ENCODE measurements at places on chromosomes 2 and 18. TPM values are rescaled to one million over a fixed set of nuclear protein-coding genes. Genes with fewer than 3 reads are reported as not detected.

VSNL1 gene
- total RNA-seq, result 10.4 TPM

- DNase-seq, result no peak
Observed at GRCh38 chr2:38217401-38218188, 141.6 kb upstream of the CYP1B1 start.

DNA sequence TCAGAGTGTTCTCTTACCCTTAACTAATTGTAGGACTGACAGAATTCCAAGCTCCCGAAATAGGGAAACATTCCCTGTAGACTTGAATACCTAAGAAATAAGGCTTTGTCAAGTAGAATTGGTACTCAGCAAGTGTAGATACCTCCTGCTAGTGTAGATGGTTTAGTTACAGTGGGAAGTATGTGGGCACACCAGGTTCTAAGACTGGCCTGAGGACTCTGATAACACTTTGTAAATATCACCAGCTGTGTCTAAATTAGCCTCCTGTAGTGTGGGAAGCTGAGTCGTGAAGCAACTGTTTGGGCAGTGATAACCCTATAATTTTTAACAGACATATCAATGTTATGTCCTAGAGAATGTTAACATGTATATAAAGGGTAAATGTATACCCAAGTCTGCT lies 304.5 kb downstream of the SLC8A1 start:
- DNase-seq, result no peak

NT5DC4 gene
- total RNA-seq, result not detected

SUMO1 gene
- 64.6 TPM for total RNA-seq

DNA sequence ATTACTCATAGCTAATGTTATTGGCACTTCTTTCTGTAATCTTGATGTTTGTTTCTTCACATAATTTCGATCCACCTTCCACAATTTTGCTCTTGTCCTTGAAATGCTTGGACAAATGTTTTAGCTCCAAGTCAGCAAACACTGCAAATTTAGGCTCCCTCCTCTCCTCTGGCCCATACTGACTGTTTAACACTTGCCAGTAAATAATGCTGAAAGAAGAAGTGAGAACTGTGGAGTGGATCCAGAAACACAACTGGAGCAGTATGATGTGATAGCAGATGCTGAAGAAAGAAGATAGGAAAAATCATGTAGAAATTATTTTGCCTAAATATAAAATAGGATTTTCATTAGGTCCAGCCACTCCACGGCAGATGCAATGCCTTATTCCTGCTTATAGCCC lies 415.0 kb upstream of the GYPC start:
- no peak for DNase-seq

DNA sequence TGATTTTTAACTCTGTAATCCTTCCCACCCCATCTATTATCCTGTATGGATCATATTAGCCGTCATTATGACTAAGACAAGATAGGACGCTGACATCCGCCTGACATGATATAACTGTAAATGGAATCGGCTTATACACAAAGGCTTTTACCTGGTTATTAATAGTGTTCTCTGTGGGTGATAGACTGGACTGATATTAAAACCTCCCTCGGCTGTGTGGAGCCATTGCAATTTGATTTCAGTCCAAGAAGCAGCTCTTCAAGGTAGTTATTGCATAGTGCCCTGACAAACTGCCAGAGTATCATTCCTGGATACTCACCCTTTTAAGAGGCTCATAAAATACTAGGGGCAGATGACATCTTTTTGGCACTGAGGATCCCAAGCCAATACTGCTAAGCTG lies 226.1 kb upstream of the HNRNPA3 start:
- no peak for DNase-seq

DNA sequence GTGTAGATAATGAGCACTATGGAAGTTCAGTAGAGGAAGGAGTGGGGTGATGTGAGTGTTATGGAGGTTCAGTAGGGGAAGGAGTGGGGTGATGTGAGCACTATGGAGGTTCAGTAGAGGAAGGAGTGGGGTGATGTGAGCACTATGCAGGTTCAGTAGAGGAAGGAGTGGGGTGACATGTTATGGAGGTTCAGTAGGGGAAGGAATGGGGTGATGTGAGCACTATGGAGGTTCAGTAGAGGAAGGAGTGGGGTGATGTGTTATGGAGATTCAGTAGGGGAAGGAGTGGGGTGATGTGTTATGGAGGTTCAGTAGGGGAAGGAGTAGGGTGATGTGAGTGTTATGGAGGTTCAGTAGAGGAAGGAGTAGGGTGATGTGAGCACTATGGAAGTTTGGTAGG lies 116.3 kb upstream of the SMAD7 start:
- no peak for DNase-seq

- no peak for DNase-seq
Observed at GRCh38 chr2:168583064-168583709, 127.1 kb downstream of the CERS6 start.

DNA sequence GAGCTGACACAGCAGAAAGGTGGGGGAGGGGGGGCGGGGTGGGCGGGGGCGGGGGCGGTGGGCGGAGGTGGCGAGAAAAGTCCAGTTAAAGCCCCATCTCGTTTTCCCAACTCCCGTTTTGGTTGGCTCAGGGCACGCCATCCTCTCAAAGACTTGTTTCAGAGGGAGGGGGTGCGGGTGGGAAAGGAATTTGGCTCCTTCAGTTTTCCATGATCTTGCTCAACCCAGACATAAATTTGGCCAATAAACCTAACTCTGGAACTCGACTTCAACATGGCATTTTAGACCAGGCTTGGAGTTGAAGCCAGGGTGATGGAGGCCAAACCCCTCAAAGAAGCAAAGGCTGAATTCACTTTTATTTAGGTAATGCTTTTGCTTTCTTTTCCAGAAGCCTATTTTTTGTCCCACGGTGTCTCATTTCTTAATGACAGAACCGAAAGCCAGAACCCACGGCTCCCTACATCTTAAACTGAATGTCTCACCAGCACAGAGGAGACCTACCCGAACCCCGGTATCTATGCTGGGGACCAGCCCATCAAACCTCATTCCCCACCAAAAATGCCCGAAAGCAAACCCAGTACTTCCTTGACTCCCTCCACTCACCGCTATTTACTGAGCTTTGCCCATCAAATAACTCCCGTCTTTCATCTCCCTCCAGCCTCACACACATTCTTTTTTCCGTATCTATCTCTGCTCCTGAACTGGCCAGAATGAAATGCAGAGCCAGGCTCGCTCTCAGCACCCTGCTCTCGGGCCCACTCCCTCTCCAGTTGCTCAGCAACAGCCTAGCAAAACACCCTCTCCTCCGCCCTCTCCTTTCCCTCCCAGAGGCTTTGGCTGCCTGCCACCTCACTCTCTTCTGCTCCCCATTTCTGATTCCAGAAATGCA lies 4.3 kb downstream of the IGFBP5 start:
- DNase-seq, result peak; percentile 90

DNA sequence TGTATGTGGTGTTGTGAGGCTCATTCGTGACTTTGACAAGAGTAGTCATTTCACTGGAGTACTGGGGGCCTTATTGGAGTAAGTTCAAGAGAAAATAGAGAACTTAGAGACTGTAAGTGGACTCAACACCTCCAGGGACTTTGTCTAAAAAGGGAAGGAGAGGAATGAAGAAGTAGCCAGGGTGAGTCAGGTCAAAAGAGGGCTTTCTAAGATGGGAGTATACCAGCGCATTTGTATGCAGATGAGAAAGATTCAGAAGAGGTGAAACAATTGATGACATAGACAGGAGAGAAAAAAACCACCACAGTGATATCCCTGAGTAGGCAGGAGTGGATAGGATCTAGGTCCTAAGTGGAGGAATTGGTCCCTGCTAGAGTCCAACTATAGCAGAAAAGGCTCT lies 246.8 kb downstream of the IKZF2 start:
- DNase-seq, result no peak

CXCR4 gene
- 2.0 TPM for total RNA-seq

- DNase-seq, result no peak
Observed at GRCh38 chr2:134420259-134420658, 166.4 kb downstream of the MGAT5 start.

DNAJB2 gene
- 83.3 TPM for total RNA-seq

GRCh38 chr2:180535289-180535688 lies 445.1 kb upstream of the UBE2E3 start:
- no peak for DNase-seq

- no peak for DNase-seq
Observed at GRCh38 chr2:128986867-128987268, 668.2 kb upstream of the HS6ST1 start.

LIPG gene
- total RNA-seq, result 0.19 TPM

DNA sequence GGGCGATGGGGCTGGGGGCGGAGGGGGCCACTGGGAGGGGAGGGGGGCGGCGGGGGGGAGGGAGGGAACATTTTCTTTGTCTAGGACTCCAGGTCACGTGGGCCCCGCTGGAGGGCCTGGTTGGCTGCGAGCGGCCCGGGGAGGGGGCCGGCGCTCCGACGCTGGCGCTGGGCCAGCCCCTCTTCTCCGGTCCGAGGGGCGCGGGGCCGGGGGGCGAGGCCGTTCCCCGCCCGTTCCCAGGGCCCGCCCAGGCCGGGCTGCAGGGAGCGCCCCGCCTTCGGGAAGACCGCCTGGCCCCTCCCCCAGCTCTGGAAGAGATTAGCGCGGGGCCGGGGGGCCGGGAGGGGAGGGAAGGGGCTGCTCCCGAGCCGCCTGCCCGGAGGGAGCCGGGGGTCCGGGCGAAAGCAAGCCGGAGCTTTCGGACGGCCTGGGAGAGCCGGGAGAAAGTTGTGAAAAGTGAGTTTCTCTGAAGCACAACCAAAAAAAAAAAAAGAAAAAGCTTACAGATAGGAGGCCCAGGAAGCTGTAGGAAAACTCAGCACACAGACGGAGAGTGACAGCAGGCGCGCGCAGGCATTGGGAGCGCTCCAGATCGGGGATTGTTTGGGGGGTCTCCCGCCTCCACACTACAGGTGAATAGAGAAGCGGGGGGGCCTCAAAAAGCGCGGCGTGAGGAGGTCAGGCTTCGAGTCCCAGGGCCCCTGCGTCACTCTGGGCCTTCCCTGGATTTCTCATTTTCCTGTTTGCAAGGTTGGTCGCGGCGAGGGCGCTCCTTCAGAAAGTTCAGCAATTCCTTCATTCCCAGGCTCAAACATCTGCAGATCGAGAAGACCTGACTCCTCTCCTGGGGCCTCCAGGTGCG lies 84.1 kb upstream of the POMC start:
- peak; percentile 79 for DNase-seq

DNA sequence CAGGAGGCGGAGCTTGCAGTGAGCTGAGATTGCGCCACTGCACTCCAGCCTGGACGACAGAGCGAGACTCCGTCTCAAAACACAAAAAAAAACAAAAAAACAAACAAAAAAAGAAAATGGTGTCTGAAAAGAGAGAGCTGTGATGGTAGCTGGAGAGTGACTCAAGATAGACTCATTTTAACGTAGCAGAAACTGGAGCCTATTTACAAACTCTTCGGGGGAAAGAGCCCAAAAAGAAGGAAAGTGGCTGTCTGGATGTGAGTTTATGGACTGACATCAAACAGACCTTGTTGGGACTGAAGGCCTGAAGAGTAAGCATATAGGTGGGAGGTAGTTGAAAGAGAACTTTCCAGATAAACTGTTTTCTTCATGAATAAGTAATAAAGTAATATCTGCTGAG lies 51.8 kb downstream of the LIMS1 start:
- no peak for DNase-seq

DNA sequence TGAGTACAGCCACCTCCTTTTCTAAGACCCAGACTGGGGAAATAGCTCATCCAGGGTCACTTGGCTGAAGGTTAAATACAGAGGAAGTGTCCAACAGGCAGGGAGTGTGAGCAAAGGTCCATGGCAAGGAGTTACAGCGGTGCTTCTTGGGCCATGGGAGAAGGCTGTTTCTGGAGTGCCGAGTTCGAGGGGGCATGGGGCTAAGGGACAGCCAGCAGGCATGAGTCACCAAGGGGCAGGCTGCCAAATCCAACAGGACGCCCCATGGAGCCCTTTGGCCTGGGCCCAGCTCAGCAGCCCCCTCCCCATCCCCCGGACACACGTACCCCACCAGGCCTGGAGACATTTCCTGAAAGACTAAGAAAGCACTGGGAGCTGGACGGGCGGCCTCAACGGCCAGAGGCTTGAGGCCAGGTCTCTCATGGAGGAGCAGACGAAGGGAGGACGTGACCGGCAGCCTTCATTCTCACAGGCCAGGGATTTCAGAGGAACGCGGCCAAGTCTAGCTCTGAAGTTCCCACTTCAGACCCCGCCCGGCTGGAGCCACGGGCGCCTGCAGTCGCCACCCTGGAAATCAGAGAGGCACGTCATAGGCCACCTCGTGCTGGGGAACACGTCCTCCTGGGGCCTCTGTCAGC lies 160.4 kb downstream of the SMAD7 start:
- DNase-seq, result peak; percentile 88

TAF4B gene
- total RNA-seq, result 1.5 TPM

GRCh38 chr18:49976795-49977560 lies 163.6 kb upstream of the ACAA2 start:
- no peak for DNase-seq

ARID5A gene
- total RNA-seq, result 9.4 TPM

- DNase-seq, result no peak
Observed at GRCh38 chr18:7750095-7750663, 183.1 kb downstream of the PTPRM start.

GRCh38 chr2:39499336-39499735 lies 62.3 kb upstream of the MAP4K3 start:
- no peak for DNase-seq

DNA sequence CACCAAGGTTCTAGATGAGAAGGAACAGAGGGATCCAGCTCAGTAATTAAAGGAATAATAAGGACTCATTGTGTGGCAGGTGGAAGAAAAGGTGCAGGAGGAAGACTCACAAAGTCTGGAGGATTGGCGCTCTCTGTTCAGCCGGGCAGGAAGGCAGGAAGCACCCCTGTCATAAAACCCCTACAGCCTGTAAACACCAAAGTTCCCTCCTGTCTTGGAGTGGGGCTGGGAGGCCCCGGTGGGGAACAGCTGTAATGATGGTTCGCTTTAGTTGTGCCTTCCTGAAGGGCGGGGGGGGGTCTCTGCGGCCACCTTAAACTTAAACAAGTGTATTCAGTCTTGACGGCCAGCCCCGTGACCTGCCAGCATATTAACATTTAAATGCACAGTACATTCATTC lies 84.3 kb downstream of the GBX2 start:
- DNase-seq, result no peak

LINC00305 gene
- not detected for total RNA-seq

DNA sequence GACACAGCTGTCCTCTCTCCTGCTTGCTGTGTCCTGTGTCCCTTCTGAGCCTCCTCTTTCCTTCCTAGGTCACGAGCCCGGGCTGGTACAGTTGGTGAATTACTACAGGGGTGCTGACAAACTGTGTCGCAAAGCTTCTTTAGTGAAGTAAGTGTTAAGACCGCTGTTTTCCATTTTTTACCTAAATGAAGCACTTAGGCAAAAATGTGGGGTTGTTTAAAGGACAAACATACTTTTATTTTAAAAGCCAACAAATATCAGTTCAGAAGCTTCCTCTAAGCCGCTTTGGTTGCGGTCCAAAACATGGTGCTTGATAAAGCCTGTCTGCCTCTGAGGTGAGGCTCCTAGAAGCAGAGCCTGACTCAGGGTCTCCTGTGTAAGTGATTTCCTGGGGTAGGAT lies 3.9 kb downstream of the TTL start:
- no peak for DNase-seq

CDC42EP3 gene
- 75.3 TPM for total RNA-seq

GRCh38 chr2:188571543-188572303 lies 280.0 kb downstream of the GULP1 start:
- no peak for DNase-seq
